ENCODE measurements at places on chromosomes 11 and 22.

- DNase-seq, result no peak
Measured at GRCh38 chr11:72239849-72240460, 4.0 kb downstream of the PHOX2A start.

DNA sequence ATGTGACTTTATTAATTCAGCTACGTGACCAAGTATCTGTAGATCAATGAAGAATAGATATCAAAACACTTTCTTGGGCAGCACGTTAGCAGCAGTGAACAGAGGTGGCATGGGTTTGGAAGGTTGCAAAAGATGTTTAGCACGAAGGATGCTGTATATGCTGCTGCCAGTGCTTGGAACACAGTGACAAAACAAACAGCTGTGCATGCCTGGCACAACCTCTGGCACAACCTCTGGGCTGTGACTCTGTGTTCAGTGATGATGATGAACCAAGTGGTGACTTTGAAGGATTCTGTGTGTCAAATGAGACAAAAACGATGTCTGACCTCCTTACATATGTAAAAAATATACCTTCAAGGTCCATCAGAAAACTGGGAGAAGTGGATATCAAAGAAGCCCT, 104.7 kb downstream of the TBC1D22A start:
- DNase-seq, result no peak

DNA sequence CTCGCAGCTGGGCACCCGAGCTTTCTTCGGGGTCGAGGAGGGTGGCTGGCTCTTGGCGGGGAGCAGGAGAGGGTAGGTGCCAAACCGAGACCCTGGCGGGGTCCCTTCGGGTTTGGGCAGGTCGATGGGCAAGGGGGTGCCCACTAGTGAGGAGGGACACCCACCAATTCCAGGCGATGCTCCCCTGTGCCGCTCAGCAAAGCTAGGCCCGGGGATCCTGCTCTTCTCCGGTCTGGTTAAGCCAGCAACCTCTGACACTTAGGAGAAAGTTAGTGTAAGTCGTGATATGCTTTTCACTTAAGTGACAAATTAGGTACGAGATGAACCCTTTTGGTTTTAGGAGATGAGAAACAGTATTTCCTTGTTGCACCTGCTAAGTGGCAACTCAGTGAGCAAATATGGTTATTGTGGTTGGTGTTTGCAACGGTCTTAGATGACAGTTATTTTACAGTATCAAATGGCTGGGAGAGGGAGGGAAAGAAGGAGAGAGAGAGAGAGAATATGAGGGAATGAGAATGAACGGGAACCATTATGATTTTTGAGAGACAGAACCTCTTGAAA, 565 bp downstream of the NUCB2 start:
- no peak for DNase-seq

DNA sequence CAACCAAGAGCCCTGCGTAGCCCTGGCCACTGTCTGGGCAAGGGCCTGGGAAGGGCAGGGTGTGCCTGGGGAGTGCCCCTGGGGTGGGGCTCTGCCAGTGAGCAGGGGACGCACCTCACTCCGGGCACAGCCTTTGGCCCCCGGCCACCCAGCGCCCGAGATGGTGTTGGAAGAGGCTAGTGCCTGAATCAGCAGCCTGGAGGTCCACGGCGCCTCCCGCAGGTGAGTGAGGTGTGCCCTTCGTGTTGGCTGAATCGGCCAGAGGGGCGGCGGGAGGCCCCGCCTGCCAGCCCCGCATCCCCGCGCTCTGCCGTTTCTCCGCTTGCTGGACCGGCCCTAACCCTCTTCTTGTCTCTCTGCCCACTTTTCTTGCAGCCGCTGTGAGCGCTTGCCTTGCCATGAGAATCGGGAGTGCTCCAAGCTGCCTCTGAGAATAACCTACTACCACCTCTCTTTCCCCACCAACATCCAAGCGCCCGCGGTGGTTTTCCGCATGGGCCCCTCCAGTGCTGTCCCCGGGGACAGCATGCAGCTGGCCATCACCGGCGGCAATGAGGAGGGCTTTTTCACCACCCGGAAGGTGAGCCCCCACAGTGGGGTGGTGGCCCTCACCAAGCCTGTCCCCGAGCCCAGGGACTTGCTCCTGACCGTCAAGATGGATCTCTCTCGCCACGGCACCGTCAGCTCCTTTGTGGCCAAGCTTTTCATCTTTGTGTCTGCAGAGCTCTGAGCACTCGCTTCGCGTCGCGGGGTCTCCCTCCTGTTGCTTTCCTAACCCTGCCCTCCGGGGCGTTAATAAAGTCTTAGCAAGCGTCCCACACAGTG, 60.1 kb downstream of the FBLN1 start:
- no peak for DNase-seq

- DNase-seq, result peak; percentile 84
Measured at GRCh38 chr11:66883016-66883965, 26.4 kb downstream of the LRFN4 start.

- no peak for DNase-seq
Measured at GRCh38 chr22:35437049-35437448, 37.1 kb downstream of the MCM5 start.

- DNase-seq, result no peak
Measured at GRCh38 chr11:8094656-8095055, 13.6 kb downstream of the TUB start.

DNA sequence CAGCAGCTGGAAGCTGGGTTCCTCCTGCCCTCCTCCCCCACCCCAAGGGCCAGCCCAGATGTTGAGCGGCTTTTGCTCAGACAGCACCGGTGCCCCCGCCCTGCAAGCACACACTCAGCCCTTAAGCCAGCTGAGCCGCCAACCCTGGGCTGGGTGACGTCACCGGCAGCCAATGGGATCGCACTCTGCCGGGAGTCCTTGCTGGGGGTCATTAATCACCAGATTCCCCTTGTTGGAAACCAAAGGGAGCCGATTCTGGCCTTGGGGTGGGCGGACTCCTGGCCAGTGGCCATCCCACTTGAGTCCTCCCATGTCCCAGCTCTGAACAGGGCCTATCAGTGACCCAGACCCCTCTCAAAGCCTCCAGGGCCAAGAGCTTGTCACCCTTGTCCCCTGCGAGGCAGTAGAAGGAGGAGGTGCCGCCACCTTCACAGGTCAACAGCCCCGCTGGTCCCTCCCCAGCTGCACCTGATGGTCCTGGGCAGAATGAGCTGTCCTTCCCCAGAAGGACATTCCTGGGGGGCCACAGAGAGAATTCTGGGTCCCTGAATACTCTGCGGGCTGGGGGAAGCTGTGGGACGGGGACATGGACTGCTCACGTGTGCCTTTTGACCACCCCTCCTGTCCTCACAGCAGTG, 7.4 kb downstream of the DUSP8 start:
- peak; percentile 85 for DNase-seq

GRCh38 chr11:269146-269890, 8.9 kb upstream of the NLRP6 start:
- no peak for DNase-seq

DNA sequence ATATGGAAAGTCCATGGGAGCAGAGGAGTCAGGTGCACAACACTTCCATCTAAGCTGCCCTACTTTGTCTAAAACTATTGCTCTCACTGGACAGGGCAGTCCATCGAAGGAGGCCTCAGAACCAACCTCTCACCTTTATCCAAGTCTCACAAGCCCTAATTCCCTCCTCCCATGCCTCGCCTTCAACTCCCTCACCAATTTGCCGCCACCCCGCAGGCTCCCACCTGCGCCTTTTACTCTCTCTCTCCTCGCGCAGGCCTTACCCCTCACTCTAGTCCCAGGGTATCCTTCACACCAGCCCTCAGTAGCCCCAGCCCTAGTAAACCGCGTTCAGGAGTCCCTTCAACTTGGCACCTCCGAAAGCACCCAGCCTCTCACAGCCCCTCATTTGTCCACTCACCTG, 451 bp downstream of the FHIP1B start:
- no peak for DNase-seq

GRCh38 chr22:48346911-48347310, 1480.8 kb downstream of the BRD1 start:
- no peak for DNase-seq

GRCh38 chr11:47408598-47409439, 429 bp downstream of the SLC39A13 start:
- DNase-seq, result no peak

- no peak for DNase-seq
Measured at GRCh38 chr11:114889594-114890011, 211.3 kb downstream of the NXPE2 start.

GRCh38 chr11:37264060-37264459, 666.0 kb upstream of the RAG2 start:
- no peak for DNase-seq

DNA sequence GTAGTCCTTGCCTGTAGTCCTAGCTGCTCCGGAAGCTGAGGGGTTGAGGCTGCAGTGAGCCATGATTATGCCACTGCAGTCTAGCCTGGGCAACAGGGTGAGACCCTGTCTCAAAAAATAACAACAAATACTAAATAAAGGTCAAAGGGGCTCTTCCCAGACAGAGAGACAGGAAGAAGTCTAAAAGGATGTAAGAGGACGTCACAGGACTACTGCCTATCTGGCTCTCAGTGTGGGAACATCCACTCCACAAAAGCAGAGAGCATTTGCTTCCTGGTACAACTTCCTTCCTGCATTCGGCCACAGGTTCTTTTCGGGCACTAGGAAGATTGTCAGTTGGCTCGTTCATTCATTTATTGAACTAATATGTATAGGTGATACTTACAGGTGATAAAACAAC, 110.6 kb downstream of the SGSM3 start:
- no peak for DNase-seq

- no peak for DNase-seq
Measured at GRCh38 chr11:115384236-115384635, 120.0 kb downstream of the CADM1 start.

DNA sequence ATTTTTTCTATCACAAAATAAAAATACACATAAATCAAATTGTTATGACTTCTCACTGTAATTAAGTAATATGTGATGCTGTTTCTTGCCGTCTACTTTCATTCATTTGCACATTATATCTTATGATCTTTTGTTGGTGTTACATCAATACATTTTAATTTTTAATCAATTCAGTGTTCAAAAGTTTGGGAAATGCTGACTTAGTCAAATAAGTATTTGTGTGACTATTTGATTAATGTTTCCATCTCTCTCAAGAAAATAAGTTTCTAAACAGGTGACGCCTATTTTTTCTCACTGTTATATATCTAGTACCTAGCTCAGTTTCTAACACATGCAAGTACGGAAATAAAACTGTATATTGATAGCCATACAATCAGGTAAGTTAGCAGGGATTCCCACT, 329.5 kb upstream of the KIRREL3 start:
- no peak for DNase-seq

- no peak for DNase-seq
Measured at GRCh38 chr11:70725739-70726138, 327.4 kb downstream of the CTTN start.

GRCh38 chr11:69524291-69524882, 42.9 kb downstream of the LINC01488 start:
- DNase-seq, result no peak
